ENCODE measurements at places on chromosomes 2 and 18. TPM values are rescaled to one million over a fixed set of nuclear protein-coding genes. Genes with fewer than 3 reads are reported as not detected.

GRCh38 chr18:32461709-32462272 lies 8.9 kb downstream of the GAREM1 start:
- H3K27me3 ChIP-seq = no peaks in the 10 kb centered on the region
- DNase-seq = no peak
- H3K4me1 ChIP-seq = peaks cover 24% of the 10 kb centered on the region
- no peak overlapping the region for H3K4me3 ChIP-seq
- H3K27ac ChIP-seq = no peak overlapping the region
- H3K36me3 ChIP-seq = no peaks in the 10 kb centered on the region

FBXO15 gene
- not detected for total RNA-seq

GRCh38 chr2:85699325-85699724 lies 5.2 kb downstream of the GNLY start:
- DNase-seq = no peak
- H3K27ac ChIP-seq = no peak overlapping the region
- H3K4me3 ChIP-seq = no peak overlapping the region
- peaks cover 8% of the 10 kb centered on the region for H3K4me1 ChIP-seq
- H3K27me3 ChIP-seq = no peaks in the 10 kb centered on the region

DNA sequence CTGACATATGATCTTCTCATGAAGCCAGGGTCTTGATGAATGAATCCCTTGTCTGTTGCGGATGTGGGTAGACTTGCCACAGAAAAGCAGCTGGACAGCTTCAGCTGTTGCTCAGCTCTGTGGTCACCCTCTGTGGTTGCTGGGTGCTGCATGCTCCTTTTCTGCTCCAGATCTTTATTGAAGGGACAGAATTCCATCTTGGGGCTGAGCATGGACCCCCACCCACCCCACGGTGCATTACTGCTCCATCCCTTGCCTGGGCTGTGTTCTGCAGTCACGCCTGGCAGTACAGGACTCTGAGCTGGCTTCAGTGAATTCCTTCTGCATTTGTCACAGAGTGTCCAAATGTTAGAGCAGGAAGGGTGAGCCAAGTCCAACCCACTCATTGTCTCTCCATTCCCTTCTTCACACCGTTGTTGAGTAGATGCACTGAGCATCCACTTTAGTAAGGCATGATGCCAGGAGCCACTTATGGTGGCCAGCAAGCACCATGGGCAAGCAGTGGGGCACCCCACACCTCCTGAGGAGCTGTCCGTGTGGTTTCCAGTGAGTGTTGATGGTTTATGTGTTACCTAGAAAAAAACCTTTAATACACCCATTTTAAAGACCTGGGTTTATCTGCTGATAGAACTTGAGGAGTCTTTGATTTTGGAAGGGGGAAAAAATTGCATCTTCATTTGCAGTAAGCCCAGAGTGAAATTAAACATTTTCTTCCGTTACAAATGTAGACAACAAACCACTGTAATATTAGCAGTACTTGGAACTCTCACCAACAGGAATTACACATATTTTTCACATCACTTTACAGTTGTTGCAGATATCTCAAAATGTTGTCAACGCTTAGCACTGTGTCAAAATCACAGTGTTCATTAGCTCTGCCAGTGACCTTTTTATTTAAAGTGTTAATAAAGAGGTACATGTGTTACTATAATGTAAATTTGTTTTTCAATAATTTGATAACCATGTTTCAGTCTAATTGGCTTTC lies 14.7 kb upstream of the ITGB6 start:
- H3K4me1 ChIP-seq = peaks cover 42% of the 10 kb centered on the region
- no peaks in the 10 kb centered on the region for H3K27me3 ChIP-seq
- peak; percentile 55 for DNase-seq
- H3K4me3 ChIP-seq = no peak overlapping the region

LIMS3 gene
- total RNA-seq = 6.4 TPM

DNA sequence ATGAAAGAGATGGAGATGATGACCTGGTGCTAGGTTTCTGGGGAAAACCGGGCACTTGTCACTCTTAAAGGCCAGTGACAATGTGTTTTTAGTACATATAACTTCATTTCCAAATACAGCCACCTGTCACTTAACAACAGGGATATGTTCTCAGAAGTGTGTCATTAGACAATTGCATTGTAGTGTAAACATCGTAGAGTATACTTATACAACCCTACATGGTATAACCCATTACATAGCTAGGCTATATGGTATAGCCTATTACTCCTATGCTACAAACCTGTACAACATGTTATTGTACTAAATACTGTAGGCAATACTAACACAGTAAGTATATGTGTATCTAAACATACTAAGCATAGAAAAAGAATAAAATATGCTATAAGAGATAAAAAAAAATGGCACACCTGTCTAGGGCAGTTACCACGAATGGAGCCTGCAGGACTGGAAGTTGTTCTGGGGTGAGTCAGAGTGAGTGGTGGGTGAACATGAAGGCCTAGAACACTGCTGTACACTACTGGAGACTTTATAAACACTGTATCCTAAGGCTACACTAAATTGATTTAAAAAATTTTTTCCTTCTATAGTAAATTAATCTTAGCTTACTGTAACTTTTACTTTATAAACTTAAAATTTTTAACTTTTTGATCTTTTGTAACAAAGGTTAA lies 123.2 kb downstream of the THADA start:
- no peak overlapping the region for H3K4me3 ChIP-seq
- H3K4me1 ChIP-seq = peaks cover 7% of the 10 kb centered on the region
- H3K27me3 ChIP-seq = no peaks in the 10 kb centered on the region

MOGAT1 gene
- total RNA-seq = not detected
